KG1 (cell line): ENCODE measurements at places on chromosomes 2 and 18.

DNA sequence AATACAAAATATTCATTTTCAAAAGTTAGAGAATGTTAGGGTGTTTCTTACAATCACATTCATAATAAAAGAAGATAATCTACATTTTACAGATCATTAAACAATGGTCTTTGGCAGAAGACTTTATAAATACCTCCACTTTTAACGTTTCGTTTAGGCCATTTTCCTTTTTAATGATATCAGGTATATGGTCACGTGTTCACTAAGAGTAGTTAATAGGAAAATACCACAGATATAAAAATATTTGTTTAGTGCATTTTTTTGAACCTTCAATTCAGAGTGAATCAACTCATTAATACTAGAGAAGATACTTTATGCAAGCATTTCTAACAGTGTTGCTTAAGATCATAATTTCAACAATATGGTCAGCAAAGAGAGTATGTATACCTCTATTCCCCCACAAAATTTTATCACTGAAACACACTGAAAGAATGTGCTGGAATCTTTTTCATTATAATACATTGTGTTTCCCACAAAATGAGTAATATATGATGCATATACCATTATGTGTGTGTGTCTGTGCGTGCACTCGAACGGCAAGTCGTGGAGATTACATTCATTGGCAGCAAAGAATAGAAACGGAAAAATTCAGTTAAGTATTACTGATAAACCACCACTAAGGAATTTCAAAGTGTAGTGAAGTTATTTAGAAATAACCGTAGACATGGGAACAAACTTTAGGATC lies 319.9 kb upstream of the THUMPD2 start:
- DNase-seq: no peak

GRCh38 chr2:199462956-199463692 lies 5.4 kb upstream of the SATB2 start:
- no peak for DNase-seq

DNA sequence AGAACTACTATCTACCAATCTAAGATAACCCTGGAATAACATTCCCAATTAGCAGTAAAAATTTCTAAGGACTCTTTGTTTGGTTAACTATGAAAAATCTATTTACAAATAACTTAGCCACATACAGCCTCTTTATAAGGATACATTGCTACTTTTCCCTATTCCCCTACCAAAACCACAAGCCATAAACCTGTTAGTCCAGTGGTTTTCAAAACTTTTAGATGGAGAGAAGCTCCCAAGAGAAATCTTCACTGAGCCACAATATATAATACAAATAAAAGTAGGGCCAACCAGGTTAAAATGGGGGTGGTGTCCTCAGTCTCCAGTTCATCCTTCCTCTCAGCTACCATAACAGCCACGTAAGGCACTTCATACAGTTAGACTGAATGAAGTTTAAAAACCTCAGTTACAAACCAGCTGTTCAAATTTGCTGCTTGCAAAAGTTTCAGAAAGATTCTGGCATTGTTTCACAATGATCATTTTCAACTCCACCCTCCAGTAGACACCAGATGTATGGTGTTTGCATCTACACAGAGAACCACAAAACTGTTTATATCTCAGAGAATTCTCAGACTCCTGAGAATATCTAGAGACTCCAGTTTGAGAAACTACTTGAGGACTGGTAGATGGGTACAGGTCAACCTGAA lies 26.0 kb downstream of the SOS1 start:
- no peak for DNase-seq

GRCh38 chr2:85269959-85270358 lies 57.8 kb downstream of the TGOLN2 start:
- DNase-seq: no peak

DNA sequence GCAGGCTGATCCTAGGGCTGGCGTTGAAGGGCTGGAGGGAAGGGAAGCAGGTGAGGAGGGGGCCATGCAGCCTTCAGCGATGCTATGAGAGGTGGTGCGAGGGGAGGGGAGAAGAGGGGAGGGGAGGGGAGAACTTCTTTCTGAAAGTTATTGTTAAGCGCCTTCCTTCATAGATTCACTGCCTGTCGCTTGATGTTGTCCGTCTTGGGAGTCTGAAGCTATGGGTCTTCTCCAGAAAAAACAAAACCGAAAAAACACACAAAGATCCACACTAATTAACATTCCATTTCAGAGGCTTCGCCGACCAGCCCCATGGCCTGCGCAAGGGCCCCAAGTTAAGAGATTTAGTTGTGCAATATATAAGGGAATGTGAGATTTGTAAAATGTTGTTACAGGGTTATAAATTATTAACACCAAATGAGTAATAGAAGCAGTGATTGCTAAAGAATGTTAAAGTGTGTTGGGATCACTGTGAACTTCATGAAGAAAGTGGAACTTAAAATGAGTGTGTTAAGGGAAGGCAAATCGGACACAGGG lies 758 bp downstream of the CFAP221 start:
- no peak for DNase-seq

DNA sequence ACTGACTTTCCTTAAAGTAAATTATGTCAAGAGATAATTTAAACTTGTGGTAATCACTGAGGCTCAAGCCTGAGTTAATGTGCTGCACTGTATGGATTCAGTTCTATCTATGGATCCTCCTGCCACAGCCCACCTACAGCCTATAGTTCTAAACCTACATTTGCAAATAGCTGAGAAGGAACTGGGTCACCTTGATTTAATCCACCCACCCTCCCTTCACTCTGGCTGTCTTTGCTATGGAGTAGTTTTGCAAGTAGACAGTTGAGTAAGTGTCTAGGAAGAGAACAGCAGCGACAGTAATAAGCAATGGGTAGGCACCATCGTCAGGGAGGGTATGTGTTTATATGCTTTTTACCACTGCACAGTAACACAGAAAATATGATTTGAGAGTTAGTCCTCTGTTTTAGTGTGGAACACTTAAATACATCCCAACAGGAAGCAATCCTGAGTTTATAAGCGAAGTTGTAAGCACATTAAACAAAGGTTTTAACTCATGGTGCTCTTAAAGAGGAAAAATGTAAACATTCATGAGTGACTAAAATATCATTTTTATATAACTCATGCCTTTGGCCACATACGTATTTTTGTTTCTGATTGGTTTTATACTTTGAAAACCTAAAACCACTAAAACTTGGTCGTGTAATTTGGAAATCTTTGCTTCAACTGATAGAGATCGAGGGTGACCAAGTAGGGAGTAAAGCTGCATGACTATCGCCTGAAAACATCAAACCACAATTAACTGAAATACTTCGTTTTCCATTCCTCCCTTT lies 36.3 kb upstream of the CHRNA1 start:
- no peak for DNase-seq

DNA sequence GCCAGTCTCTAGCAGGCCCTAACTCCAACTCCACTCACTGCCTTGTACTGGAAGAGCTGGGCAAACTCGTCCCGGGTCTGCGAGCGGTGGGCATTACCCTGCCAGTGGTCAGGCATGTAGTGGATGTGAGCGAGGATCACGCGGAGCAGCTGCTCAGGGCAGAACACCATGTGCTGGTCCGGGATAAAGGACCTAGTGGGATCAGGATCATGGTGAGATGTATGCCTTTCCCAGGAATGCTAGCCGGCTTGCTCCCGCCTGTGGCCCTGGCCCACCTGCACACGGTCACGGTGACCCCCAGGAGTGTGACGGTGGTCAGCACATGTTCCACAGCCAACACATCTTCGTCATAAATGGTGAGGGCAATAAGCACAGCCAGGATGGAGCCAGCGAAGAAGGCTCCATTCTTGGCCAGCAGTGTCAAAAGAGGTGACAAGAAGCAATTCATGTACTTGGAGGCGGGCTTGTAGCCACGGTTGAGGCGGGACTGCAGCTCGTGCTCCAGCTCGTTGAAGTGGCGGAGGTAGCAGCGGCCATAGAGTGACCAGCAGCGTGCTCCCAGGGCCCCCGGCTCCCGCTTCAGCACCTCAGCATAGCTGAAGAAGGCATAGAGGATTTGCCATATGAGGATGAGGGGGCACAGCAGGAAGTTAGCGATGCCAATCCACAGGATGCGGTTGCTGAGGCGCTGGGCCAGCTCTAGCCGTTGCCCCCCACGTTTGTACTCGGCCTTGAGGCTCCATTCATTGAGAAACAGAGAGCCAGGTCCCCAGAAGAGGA lies 5.3 kb upstream of the ABCB6 start:
- DNase-seq: no peak

GRCh38 chr18:8834881-8835280 lies 129.5 kb downstream of the MTCL1 start:
- no peak for DNase-seq

GRCh38 chr2:6008186-6008585 lies 316.0 kb downstream of the SOX11 start:
- DNase-seq: no peak

GRCh38 chr2:227606476-227606875 lies 7.8 kb downstream of the SCYGR2 start:
- DNase-seq: no peak

GRCh38 chr2:79715338-79715737 lies 202.5 kb downstream of the CTNNA2 start:
- no peak for DNase-seq

DNA sequence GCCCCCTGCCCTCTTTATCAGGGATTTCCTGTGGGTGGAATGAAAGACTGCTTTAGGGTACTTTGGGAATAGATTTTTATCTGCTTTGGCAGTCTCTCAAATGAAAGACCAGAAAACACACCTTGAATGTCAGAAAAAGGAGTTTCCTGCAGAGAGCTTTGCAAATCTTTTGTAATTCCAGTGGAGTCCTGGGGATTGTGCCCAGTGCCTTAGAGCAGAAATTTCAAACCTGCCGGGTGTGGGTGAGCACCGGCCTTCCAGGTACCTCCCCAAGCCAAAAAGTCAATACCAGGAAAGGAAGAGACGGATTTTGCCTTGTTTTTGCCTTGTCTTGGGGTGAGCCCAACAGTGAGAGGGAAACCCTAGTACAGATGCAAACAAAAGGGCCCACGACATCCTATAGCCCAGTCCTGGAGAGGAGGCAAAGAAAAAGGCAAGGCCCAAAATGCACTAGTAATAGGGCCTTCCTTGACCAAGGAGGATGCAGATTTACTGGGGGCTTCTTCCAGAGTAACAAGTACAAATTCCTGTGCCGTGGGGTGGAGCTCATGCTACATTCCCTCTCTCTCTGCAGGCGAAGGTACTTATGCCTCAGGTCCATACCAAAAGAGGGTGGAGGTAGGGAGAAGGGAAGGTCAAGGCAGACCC lies 36.4 kb downstream of the FOXI3 start:
- DNase-seq: no peak

DNA sequence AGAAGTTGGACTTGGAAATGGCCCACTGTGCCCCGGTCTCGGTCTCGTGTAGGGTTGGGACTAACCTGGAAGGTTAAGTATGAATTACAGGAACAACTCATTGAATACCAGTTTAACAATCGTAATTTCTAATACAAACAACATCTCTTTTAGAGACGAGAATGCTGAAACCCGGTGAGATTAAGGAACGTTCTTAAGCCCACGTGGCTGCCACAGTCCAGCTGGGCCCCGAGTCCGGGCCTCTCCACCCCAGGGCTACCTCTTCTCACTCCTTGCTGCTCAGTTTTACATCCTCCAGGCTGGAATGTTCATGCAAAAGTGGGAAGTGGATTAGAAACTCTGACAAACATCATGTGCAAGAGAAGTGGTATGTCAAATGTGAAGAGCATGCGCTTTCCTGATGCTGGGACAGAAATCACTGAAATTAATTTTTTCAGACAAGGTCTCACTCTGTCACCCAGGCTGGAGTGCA lies 29.4 kb downstream of the NGEF start:
- no peak for DNase-seq

DNA sequence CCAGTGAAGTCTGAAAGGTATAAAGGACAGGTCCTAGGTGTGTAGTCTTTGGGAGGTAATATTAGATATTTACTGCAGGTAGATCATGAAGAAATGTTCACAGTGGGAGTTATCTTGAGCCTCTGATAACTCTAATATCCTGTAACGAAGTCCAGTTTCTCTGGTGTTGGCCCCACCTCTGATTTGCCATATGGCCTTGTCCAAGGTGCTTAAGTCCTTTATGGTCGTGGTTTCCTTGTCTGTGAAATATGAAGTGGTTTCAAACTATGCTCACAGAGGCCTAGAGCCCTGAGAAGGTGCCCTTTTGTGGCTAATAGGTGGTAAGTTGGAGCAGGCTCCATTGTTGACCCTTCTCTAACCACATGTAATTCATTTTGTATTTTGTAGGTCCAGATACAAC lies 190.7 kb downstream of the ICOS start:
- DNase-seq: no peak

- no peak for DNase-seq
Observed at GRCh38 chr2:27308359-27308881, at the start of gene UCN. UCN (minus strand) TSS chr2:27308445; CDS start chr2:27307895, 550 bp downstream.

GRCh38 chr2:102387763-102388546 lies 32.4 kb downstream of the IL18R1 start:
- DNase-seq: no peak

GRCh38 chr18:26457611-26458353 lies 90.6 kb downstream of the KCTD1 start:
- no peak for DNase-seq

GRCh38 chr2:158745067-158745865 lies 49.9 kb upstream of the DAPL1 start:
- peak; percentile 20 for DNase-seq

DNA sequence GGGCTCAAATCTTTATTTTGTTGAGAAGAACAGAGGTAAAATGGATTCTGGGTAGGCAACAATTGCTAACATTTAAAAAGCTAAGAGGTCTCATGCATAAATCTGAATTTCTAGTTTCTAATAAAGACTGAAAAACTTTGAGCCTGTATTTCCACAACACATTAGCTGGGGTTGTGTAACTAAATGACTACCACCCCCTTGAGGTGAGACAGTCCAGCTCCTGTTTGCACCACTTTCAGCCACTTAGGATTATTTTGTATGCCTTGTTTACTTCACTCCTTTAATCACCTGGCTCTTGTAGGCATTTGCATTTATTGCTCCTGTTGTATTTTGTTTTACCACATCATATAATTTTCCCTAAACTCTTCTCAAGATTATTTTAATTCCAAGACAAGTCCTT lies 376.6 kb downstream of the PTH2R start:
- DNase-seq: no peak

- no peak for DNase-seq
Observed at GRCh38 chr2:215914054-215914776, 99.1 kb downstream of the MREG start.

DNA sequence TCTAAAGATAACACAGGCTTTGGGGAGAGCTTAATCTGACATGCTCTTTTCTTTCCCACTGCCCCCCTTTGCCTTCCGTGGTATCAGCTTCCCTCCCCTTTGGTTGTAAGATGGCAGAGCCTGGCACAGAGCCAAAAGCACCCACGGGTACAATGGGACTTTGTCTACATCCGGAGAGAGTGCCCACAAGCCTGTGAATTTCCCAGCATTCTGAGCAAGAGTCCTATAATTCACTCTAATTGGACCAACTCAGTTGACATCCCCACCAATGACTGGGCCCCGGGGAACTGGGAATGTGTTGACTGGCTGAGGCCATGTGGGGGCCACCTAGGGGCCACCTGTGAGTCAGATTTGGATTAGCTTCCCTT lies 20.1 kb upstream of the C2orf72 start:
- no peak for DNase-seq

GRCh38 chr2:156300337-156300736 lies 32.2 kb downstream of the NR4A2 start:
- DNase-seq: no peak

GRCh38 chr2:10620481-10620880 lies 69.3 kb downstream of the NOL10 start:
- DNase-seq: no peak
